Esophagus squamous epithelium (tissue), 5 donors: ENCODE measurements at places on chromosomes 11 and 22.

DNA sequence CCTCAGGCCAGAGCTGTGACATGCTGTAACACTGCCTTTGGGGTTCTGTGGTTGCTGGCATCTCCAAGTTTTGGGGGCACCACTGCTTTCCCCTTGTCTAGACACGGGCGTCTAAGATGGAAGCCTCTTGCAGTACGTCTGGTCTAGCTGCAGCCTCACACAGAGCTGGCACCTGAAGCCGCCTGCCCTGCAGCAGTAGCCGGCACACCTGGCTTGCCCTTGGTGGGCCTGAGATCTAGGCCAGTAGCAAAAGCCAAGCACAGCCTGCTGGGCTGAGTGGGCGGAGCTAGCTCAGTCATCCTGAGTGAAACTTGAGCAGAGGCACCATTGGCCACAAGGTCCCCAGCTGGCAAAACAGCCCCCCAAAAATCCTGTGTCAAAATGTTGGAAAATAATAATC lies 154.2 kb downstream of the DLG2 start:
- no peak for DNase-seq

- no peak for DNase-seq
Observed at GRCh38 chr22:40250608-40251007, 72.9 kb downstream of the TNRC6B start.

- no peak for DNase-seq
Observed at GRCh38 chr11:6229911-6230310, 4.5 kb downstream of the FHIP1B start.

DNA sequence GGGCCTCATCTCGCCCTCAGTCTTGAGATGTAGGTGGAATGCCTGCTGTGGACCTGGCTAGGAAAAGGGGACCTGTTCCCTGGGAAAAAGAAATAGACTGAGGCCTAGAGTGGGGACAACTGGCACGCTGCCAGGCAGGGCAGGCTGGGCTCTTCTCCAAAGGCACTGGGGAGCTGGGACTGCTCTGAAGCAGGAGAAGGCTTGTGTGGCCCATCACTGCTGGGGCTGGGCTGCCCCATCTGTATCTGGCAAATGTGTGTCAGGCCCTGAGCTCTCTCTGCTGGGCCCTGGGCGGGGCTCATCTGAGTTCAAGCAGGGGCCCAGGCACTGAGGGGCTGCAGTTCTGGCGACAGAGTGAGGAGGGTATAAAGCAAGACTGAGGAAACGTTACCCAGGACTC lies 32.9 kb downstream of the ARVCF start:
- no peak for DNase-seq

GRCh38 chr11:1292018-1292643 lies 17.3 kb downstream of the TOLLIP start:
- DNase-seq, result no peak
